Psoas muscle (tissue), 8 donors: ENCODE measurements at places on chromosomes 13 and 19. TPM values are rescaled to one million over a fixed set of nuclear protein-coding genes. Genes with fewer than 3 reads are reported as not detected.

MAP4K1 gene
- polyA plus RNA-seq: 0.68 TPM

RPL13A gene
- polyA plus RNA-seq: 2,046 TPM

PSG6 gene
- polyA plus RNA-seq: not detected

CBY2 gene
- polyA plus RNA-seq: not detected

ASPDH gene
- polyA plus RNA-seq: not detected

ACER1 gene
- polyA plus RNA-seq: not detected

RDH13 gene
- polyA plus RNA-seq: 13.1 TPM

CEBPA gene
- 5.8 TPM for polyA plus RNA-seq

B3GNT8 gene
- 0.73 TPM for polyA plus RNA-seq

CALR3 gene
- not detected for polyA plus RNA-seq

PRTN3 gene
- not detected for polyA plus RNA-seq

ARID3A gene
- 2.3 TPM for polyA plus RNA-seq

SMIM24 gene
- polyA plus RNA-seq: 0.10 TPM

NFIC gene
- 165 TPM for polyA plus RNA-seq

CYP2B6 gene
- not detected for polyA plus RNA-seq

ZIC2 gene
- 0.01 TPM for polyA plus RNA-seq

PODNL1 gene
- polyA plus RNA-seq: 1.3 TPM

CEACAM4 gene
- 0.03 TPM for polyA plus RNA-seq

PEAK3 gene
- polyA plus RNA-seq: 0.08 TPM

BIVM gene
- 7.9 TPM for polyA plus RNA-seq

SELENOV gene
- polyA plus RNA-seq: not detected

SIGLEC12 gene
- polyA plus RNA-seq: 0.11 TPM

C19orf38 gene
- polyA plus RNA-seq: 1.0 TPM

PRR19 gene
- 0.17 TPM for polyA plus RNA-seq

BLOC1S3 gene
- 6.6 TPM for polyA plus RNA-seq

PTGER1 gene
- 0.10 TPM for polyA plus RNA-seq

FDX2 gene
- polyA plus RNA-seq: 52.5 TPM

C19orf81 gene
- polyA plus RNA-seq: not detected

SERTAD3 gene
- polyA plus RNA-seq: 30.0 TPM

DACT3 gene
- 0.53 TPM for polyA plus RNA-seq

SRRM5 gene
- polyA plus RNA-seq: 0.10 TPM

PSG7 gene
- 0.01 TPM for polyA plus RNA-seq
